ENCODE measurements at places on chromosomes 12 and 14.

- DNase-seq: no peak
Measured at GRCh38 chr14:104388541-104389325, 190.8 kb upstream of the C14orf180 start.

- DNase-seq: no peak
Measured at GRCh38 chr14:92675976-92676375, 72.5 kb downstream of the LGMN start.

DNA sequence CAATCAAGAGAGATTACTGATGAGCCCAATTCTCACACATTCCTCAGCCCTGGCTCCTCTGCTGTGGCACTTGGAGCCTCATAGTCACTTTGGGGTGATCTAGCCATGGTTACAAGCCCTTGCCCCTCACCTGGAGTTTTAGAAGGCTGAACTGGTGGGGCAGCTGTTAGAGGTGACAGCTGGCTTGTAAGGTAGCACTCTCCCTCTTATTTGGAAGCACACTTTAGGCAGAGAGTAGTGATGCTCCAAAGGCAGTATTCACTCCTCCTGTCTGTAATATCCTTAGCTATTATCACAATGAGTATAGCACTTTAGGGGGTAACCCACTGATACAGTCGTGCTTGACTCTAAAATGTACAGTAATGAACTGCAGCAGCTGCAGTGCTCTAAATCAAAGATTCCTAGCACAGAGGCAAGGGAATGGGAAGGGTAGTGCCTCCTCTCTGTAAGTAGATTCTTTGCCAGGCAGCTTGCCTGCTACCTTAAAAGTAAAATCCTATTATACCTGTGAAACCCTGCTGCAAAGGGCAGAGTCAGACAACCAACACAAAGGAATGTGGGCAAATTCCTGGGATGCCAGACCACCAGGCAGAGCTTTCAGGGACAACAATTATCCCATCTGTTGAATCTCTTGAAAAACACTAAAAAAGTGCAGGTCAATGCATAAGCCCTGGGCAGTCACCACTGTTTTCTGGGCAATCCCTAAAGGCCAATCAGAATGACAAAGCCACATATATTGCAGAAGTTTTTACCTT, 336.3 kb downstream of the NOVA1 start:
- DNase-seq: no peak

DNA sequence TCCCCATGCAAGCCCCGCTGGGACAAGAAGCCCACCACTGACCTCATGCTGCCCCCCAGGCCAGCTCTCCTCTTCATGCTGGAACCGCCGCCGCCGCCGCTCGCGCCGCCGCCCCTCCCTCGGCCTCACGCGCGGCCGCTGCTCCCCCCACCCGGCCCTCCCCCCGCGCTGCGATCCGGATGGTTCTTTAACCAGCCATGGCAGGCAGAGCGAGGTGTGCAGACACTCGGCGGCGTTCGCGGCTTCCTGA, at the start of gene DCAF5:
DCAF5 (minus strand) TSS at position 218 of the 250 bp plus-strand sequence; CDS start at position 77, 141 bp downstream.
- no peak for DNase-seq

- DNase-seq: no peak
Measured at GRCh38 chr12:26188127-26188526, 7.2 kb upstream of the SSPN start.

DNA sequence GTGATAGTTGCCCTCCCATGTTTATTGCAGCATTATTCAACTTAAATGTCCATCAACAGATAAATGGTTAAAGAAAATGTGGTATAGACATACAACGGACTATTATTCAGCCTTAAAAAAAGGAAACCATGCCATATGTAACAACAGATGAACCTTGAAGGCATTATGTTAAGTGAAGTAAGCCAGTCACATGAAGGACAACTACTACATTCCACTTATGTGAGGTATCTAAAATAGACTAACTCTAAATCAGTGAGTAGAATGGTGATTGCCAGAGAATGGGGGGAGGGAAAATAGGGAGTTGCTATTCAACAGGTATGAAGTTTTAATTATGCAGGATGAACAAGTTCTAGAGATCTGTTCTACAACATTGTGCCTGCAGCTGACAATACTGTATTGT, 10.1 kb downstream of the PCNX4 start:
- no peak for DNase-seq

DNA sequence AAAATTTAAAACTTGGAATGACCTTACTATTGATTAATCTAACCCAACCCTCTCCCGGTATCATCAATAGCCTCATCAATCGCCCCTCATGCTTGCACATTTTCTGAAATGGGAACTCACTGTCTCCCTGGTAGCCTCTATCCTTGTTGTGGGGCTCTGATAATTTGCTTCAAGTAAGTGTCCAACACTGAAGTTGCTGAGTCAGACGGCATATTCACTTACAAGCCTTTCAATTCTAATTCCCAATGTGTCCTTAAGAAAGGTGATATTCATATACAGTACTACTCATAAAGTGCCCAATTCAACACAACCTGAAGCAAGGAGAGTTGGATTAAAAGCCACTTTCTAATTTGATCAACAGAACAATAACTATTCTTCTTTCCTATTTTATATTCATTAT, 1146.1 kb upstream of the TMEM132C start:
- DNase-seq: no peak

DNA sequence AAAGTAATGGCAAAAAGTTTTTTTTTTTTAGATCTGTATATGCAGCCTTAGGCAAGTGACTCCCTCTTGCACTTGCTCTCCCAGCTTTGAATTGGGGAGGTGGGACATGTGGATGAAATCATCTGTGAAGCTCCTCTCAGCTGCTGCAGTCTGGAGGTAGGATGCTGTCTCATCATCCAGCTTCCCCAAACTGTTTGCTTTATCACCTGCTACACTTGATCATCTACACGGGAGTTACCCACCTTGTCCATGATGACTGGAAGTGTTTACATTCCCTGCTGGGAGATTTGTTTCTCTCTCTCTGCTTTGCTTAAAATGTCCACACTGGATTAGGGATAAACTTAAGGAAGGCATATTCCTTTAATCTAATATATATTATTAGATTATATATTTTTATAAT, 8.5 kb upstream of the FGF23 start:
- DNase-seq: no peak

DNA sequence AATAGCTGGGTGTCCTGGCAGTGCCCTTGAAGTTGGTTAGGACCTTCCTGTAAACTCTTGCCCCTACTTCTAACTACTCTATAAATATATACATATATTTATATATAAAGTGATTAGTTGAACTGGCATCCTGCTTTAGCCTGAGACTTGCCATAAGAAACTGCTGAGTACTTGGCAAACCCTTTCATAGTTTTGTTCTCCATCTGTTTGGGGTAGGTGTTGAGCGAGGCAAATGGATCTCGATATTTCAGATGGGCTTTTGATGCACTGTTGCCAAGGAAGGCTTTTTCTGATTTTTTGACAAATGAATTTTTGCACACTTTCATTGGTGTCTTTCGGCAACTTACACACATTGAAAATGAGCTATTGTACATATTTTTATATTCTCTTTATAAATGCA, 10.4 kb downstream of the CALM1 start:
- no peak for DNase-seq

DNA sequence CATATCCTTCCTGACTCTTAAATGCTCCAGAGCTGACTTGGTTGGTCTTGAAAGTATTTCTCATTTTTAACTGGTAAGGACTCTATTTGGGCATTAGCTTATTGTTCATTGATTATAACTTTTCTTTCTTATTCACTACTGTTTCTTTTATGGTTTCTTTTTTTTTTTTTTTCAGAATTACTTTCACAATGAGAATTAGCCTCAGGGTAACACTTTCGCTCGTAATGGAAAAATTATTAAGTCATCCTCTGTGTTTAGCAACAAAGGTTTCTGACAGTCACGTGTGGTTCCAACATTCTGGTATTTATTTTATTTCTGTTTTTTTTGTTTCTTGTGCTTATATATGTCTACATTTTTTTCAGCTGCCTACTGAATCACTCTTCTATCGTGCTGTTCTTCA, 80.0 kb downstream of the METTL25 start:
- DNase-seq: no peak

GRCh38 chr12:120500581-120500980, 4.7 kb downstream of the DYNLL1 start:
- DNase-seq: no peak

DNA sequence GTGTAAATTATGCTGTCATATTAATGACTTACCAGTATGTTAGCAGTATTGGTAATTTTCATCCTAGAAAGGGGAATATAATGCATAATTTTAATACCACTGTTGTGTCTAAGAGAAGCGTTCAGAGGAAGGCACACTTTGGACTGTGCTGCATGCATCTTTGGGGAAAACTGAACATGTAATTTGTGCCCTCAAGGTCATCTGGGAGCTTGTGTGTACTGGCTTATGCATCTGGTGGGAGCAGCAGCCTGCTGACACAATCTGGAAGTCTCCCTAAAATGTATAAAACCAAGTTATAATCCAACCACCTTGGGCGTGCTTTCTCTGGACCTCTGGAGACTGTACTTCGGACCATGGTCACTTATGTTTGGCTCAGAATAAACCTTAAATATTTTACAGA, 14.1 kb downstream of the FGD4 start:
- DNase-seq: no peak

DNA sequence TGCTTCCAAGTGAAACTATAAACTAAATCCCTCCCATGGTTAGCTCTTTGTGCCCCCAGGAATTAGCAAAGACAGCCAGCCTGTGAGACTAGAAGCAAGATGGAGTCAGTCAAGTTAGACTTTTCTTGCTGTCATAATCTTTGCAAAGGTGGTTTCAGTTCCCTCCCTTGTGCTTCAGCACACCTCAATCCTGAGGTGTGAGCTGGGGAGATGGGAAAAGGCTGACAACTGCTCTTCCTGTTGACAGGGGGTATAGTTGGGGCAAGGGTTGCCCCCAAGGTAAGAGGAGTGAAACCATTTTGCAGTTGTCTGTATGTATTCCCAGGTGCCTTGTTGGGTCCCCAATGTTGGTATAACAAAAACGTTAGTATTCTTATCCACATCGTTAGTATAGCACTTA, 12.3 kb upstream of the CPM start:
- no peak for DNase-seq

GRCh38 chr12:132196038-132196872, 52.0 kb downstream of the NOC4L start:
- DNase-seq: no peak

- DNase-seq: no peak
Measured at GRCh38 chr12:124211753-124212152, 83.1 kb upstream of the RFLNA start.

DNA sequence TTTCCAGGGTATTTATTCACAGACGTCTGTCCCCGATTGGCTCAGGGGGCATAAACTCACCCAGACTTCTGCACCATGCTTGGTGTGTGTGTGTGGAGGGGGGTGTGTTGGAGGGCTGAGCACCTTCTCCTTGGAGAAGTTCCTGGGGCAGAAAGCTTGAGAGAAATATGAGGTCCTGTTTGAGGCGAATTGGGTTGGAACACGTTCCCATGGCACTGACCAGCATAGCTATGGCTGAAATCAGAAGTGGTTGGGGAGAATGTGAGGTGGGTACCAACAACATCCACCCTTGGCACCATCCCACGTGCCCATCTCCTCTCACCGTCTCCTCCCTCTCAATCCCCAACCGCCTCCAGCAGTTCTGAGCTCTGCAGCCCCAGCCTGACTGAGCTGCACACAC, 16.0 kb upstream of the GPATCH2L start:
- no peak for DNase-seq

- no peak for DNase-seq
Measured at GRCh38 chr12:90827567-90827966, 127.4 kb downstream of the CCER1 start.

GRCh38 chr12:124804011-124804621, 59.5 kb downstream of the SCARB1 start:
- DNase-seq: peak; percentile 23

DNA sequence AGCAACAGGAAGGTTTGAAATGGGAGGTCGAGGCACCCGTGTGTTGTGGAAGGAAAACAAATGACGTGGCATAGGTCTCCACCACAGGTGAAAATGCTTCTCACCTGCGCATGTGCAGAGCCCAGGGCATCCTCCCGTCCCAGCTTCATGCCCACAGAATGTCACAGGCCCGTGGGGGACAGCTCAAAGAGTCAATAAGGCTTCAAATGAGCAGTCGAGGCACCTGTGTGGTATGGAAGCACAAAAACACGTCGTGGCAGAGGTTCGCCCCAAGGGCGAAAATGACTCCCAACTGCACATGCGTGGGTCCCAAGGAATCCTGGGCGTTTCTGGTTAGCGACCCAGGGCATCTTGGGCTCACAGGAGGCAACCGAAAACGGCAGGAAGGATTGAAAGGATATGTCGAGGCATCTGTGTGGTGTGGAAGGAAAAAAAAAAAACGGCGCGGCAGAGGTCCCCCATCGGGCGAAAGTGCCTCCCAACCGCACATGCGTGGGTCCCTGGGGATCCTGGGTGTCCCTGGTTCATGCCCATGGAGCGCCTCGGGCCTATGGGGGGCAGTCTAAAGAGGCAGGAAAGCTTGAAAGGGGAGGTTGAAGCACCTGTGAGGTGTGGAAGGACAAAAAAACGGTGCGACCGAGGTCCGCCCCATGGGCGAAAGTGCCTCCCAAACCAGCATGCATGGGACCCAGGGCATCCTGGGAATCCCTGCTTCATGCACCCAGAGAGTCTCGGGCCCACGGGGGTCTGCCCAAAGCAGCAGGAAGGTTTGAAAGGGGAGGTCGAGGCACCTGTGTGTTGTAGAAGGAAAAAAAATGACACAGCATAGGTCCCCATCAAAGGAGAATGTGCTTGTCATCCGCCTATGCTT, 578.5 kb downstream of the ALG10 start:
- no peak for DNase-seq

DNA sequence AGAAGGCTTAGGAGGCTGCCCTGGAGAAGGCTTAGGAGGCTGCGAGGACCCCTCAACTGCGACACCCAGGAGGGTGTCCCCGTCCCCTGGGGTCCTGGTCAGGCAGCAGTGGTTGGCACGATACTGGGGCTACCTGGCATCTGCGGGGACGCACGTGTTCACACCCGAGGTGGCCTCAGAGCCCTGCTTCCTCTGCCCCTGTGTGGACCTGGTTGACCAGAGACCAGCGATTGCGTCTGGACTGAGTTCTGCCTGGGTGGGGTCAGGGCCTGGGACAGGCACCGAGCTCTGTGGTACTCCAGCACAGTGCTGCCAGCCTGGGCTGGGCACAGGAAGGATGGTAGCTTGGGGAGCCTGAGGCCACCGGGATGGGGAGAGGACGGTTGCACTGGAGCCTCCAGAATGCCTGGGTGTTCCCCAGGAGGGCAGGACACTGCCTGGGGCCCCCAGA, 735 bp downstream of the ASPG start:
- no peak for DNase-seq

GRCh38 chr14:42927313-42927712, 1320.6 kb downstream of the LRFN5 start:
- DNase-seq: no peak

DNA sequence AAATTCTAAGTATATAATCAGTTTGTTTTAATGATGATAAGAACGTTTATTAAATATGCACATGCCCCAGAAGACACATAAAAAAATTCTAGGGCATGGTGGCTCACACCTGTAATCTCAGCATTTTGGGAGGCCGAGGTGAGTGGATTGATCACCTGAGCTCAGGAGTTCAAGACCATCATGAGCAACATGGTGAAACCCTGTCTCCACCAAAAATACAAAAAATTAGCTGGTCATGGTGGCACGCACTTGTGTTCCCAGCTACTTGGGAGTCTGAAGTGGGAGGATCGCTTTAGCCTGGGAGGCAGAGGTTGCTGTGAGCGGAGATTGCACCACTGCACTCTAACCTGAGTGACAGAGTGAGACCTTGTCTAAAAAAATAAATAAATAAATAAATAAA, 4.0 kb downstream of the CD69 start:
- no peak for DNase-seq

Data from midbrain (tissue), 1 donor.